Osteocyte (in vitro differentiated cells): ENCODE measurements at places on chromosomes 6 and 20.

- DNase-seq: no peak
These were observed 102.2 kb downstream of the SYCP2 start for GRCh38 chr20:59831024-59831915.

GRCh38 chr6:129280749-129281148 lies 397.8 kb downstream of the LAMA2 start:
- no peak for DNase-seq

DNA sequence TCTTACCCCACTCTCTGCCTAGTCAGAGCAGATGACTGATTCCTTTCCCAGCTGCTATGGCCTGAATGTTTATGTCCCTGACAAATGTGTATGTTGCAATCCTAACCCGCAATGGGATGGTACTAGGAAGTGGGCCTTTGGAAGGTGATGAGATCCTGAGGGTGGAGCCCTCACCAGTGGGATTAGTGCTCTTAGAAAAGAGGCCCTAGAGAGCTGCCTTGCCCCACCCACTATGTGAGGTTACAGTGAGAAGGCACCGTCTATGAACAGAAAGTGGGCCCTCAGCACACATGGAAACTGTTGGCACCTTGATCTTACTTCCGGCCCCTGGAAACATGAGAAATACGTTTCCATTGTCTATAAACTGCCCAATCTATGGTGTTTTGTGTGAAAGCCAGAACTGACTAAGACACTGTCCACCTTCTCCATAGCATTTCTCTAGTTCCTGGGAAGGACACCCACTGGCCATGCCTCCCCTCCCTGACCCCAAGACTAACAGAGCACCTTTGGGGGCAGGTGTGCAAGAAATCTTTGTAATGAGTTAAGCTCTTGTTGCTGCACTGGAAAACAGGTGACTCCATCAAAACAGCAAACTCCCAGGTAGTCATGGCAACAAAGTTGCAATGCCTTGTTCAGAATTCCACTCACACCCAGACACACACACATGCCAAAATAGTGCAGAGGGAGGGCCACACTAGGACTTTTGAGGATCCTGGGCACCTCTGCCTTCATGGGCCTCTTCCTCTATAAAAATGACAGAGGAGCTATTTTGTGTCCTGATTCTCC lies 16.2 kb downstream of the GABRR2 start:
- DNase-seq: peak; percentile 57

DNA sequence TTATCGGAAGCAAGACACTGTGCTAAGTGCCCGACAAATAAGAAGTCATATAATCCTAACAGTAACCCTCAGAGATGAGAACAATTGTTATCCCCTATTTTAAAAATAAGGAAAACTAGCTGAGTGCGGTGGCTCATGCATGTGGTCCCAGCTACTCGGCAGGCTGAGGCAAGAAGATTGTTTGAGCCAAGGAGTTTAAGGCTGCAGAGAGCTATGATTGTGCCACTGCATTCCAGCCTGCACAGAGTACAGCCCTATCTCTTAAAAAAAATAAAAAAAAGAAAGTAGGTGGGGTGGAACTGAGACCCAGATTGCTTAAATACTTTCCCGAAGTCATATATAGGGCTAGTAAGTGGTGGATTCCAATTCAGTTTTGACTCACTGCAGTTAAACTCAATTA lies 84.7 kb downstream of the UST start:
- DNase-seq: no peak

DNA sequence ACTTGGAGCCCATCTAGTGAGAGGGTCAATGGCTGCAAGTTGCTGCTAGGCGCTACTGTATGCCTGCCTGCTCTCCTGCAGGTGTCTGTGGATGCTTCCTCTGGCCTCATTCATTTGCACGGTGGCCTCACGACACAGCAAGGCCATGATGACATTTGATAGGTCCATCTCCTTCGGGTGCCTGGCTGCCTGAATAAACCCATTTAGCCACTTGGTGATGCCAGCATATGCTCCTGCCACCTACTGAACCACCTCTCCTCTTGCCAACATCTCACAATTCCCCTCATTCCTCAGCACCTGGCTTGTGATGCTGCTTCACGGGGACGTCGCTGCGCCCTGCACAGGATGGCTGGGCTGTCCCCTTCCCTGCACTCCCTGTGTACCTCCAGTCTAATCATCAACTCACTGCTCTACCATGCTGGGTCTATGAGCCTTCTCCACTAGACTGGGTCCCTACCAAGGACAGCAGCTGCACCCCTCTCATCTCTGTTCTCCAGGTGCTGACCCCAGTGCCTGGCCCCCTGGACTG lies 51.1 kb downstream of the AGPAT4 start:
- no peak for DNase-seq

- no peak for DNase-seq
These were observed 1.3 kb upstream of the TAPBP start for GRCh38 chr6:33314943-33315792.

GRCh38 chr6:89023591-89024441 lies 56.7 kb upstream of the PNRC1 start:
- DNase-seq: no peak

DNA sequence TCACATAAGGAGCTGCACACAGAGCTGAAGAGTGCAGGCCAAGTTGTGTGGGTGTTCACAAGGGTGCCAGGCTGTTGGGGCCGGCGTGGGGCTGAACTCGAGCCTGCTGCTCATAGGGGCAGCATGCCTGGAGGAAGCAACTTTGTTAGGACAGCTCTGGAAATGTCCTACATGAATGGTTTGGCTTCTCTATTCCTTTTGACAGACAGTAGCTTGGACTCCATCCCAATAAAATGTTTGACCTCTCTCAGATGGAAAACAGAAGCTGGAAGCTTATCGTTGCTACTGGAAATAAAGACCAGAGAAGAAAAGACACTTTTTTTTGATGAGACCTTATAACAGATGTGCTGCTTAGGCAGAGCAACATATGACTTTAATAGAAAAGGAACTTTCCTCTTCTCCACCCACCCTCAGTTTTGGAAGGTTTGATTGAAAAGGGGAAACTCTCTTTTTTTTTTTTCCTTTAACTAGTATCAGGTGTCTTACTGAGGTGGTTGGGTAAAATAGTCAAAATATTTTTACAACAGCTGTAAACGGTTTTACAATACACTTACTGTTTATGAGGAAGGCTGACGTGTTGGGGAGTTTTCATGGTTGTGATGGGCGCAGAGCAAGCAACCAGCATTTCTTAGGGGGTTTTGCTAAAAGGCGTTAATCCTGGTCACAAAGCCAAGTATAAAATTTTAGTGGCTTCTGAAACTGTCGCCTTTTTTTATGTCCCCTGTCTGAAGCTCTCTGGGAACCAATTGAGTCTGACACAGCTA lies 80.7 kb upstream of the EEF1E1 start:
- DNase-seq: no peak

- DNase-seq: no peak
These were observed 170.1 kb upstream of the PHACTR1 start for GRCh38 chr6:12546410-12547002.

DNA sequence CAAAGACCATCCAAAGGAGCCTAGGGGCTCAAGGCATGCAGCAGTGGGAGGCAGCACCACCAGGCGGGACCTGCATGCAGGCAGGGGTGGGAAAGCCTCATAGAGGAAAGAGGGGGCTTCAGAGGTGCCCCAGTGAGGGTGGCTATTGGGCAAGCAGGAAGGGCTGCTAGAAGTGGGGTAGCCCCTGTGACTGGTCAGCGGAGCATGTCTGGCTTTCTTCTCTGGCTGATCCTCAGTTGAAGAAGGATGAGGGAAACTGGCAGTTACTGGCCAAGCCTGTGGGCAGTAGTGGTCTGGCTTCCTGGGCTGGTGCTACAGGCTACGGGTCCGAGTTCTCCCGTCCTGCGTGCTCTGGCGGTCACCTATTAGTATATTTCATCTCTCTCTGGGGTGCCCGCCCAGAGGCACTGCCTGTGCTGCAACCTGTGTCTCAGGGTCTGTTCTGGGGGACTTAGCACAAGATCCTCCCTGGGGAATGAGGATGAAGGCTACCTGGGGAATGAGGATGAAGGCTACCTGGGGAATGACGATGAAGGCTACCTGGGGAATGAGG lies 35.9 kb upstream of the CST7 start:
- peak; percentile 79 for DNase-seq

- no peak for DNase-seq
These were observed 228.3 kb downstream of the TTLL2 start for GRCh38 chr6:167552961-167553735.

DNA sequence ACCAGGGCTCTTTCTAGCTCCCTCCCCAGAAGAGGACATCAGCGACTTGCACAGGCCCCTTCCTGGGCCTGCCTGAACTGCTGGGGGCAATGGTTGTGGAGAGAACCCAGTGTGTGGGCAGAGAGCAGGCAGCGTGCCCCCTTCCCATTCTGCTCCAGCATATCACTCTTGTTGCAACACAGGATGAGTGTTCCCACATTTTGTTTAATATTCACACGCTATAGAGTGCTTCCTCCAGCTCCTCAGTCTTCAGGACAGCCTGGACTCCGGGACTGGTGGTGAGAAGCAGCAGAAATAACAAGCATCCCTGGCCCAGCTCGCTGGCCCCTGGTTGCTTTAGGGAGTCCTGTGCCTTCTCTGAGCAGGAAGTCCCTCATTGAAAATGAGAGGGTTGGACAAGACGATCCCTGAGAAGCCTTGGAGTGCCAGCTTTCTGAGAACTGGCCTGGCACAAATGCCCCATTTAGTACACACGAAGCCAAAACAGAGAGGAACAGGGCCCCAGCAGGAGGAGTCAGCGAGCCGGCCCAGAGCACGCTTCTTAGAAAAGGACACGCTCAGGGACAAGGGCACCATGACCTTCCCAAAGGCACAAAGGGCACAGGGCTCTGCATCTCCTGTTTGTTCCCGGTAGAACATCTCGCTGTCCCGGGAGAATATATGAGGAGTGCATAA lies 84.2 kb upstream of the FOXC1 start:
- no peak for DNase-seq

DNA sequence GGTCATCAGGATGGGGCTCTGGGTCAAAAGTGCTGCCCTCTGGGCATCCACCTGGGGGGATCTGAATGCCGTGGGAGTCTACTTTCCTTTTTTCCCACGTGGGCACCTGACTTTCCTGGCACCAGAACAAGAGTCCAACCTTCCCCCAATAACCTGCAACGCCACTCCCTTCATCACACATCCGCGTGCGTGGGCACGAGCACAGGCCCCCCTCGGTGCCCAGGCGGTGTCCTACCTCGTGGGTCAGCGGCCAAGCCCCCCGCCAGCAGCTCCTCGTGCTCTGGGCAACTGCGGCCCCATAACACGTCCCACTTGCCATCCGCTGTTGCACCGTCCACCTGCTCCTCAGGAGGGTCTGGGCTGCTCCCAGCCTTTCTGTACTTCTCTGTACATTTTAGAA lies 87.0 kb downstream of the YTHDF1 start:
- DNase-seq: peak; percentile 84

DNA sequence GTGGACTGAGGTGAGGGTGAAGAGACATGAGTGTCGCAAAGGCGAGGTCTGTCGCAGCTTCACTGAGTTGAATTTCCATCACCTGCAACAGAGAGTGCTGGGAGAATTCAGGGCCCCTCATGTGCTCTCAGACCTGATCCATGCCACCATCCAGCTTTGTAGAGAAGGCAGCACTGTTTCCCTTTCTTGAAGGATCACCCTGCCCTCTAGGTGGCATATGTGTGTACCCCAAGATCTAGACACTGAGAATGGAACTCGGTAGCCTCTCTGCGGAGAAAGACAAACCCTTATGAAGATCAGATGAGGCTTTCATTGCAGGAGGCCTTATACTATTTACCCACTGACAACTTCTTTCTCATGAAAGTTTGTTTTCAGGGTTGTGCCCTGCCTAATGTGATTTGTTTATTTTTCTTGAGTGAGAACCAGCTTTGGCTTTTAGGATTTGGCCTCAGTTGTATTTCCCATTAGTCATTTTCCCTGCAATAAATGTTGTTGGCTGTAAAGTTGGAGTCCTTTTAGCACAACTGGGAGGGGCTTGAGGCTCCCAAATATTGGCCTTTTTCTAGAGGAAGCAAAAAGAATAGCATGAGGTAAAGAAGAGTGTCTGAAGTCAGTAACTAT lies 811.3 kb downstream of the DHX35 start:
- no peak for DNase-seq

DNA sequence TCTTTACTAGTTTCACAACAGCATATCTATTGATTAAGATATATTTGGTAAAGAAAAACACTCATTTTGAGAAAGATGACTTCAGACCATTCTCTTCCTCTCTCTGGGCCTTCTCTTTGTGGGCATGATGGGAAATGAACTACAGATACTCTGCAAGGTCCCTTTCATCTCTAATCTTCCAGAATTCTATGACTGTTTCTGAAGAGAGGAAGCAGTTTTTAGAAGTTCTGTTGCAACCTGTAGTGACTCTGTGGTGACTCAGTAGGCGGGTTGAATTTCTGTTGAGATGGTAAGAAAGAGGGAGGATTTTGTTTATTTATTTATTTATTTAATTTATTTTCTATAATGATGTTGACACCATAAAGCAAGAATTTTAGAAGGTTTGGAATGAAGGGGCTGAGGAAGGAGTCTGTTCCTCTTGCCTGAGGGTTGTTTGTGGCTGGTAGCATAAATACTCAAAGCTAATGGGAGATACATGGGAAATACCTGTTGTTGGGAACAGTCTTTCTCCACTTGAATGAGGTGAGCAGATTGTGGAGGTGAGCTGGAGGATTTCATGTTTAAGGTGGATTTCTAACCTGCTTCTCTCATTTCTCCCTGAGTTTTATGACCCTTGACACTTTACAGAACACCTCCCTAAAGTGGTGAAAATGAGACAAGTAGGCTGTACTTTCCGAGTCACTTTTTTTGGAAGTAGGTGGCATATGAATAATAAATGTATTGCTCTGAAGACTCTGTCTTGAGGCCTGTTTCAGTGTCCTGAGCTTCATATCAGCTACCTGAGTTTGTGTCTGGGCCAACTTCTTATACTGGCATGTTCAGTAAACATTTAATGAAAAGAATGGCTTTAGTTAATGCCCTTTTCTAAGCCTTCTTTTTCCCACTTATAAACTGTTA lies 15.0 kb downstream of the ACSS2 start:
- DNase-seq: no peak

DNA sequence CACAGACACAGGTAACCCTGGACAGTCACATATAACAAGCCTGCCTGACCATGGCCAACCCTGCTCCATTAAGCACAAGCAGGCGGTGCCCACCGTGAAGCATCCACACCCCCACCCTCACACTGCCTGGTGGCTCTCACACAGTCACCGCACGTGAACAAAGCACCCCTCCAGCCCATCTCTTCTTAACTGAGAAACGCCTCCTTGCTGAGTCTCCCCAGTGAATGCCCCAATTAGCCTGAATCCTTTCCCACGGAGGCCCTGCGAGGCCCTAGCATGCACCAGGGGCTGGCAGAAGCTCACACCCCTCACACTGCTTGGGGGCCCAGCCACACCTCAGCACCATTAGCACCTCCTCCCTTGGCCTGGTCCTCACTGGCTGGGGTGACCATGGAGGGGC lies 72.3 kb downstream of the GRM4 start:
- no peak for DNase-seq
